NCI-H1417 treated with DMSO at 0.1 percent for 48 hours (cell line): ENCODE measurements at places on chromosomes 1 and 21.

GRCh38 chr1:226973371-226973897 is 33.3 kb downstream of the COQ8A start:
- no peak for DNase-seq

- no peak for DNase-seq
Measured at GRCh38 chr1:33842348-33842747, 21.5 kb upstream of the HMGB4 start.

GRCh38 chr1:150760013-150760412 is 5.6 kb downstream of the CTSS start:
- no peak for DNase-seq

- no peak for DNase-seq
Measured at GRCh38 chr1:52544665-52545525, 8.0 kb downstream of the TUT4 start.

GRCh38 chr1:230787471-230787870 is 40.3 kb downstream of the CAPN9 start:
- no peak for DNase-seq

GRCh38 chr1:220879076-220879508 is at the start of gene HLX:
HLX (plus strand) TSS chr1:220879443; CDS start chr1:220879858, 415 bp downstream.
- no peak for DNase-seq

DNA sequence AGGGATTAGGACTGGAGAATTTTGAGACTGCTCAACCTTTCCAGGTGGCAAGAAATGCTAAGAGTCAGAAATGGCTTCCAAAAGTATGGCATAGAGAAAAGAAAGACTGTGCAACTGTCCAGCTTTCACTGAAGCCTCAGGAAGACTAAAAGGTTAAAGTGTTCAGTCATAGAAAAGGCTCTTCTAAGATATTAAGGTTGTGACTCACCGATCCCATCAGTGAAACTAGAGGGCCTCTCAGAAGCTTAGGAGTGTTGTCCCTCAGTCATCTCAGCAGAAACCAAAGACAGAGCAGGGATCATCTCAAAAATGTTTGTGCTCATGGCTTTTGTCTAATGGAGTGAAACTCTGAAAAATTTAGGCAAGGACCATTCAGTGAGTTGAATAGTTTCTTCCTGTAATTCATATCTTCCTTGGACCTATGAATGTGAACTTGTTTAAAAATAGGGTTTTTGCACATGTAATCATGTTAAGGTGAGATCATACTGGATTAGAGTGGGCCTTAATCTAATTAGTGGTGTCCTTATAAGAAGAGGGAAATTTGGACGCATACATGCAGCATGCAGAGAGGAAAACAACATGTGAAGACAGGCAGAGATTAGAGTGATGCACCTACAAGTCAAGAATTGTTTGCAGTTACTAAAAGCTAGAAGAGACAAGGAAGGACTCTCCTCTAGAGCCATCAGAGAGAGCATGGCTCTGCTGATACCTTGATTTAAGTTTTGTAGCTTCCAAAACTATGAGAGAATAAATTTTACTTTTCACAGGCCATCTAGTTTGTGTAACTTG is 71.3 kb downstream of the RPE65 start:
- DNase-seq = no peak

GRCh38 chr1:204211046-204211445 is 2.7 kb downstream of the GOLT1A start:
- DNase-seq = no peak

GRCh38 chr21:34946385-34946840 is 102.7 kb downstream of the RUNX1 start:
- no peak for DNase-seq

DNA sequence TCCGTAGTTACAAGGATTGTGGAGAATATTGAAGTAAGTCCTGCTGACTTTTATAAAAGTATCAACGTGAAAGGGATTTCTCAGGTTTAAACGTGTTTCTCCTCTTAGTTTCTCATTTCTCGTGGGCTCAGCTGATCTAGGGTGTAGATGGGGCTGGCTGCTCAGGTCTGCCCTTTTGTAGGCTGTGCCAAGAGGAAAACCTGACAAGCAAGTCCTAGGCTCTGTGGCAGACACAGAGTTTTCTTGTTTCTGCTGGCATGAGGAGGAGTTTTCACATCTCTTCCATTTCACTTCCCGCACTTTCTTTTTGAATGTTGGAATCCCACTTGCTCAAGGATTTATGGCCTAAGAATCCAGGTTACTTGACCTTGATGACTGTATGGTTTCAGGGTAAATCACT is 14.8 kb downstream of the VPS13D start:
- DNase-seq = no peak

GRCh38 chr1:32239337-32239736 is 7.7 kb upstream of the FAM167B start:
- no peak for DNase-seq

- no peak for DNase-seq
Measured at GRCh38 chr1:21681426-21681825, 12.3 kb upstream of the RAP1GAP start.

- DNase-seq = no peak
Measured at GRCh38 chr1:172726740-172727139, 67.8 kb downstream of the FASLG start.

- no peak for DNase-seq
Measured at GRCh38 chr1:37867784-37868183, 8.4 kb upstream of the MTF1 start.

GRCh38 chr1:42947965-42948732 is 10.5 kb downstream of the SLC2A1 start:
- no peak for DNase-seq

- DNase-seq = peak; percentile 80
Measured at GRCh38 chr1:119675349-119676345, 27.6 kb upstream of the ZNF697 start.

DNA sequence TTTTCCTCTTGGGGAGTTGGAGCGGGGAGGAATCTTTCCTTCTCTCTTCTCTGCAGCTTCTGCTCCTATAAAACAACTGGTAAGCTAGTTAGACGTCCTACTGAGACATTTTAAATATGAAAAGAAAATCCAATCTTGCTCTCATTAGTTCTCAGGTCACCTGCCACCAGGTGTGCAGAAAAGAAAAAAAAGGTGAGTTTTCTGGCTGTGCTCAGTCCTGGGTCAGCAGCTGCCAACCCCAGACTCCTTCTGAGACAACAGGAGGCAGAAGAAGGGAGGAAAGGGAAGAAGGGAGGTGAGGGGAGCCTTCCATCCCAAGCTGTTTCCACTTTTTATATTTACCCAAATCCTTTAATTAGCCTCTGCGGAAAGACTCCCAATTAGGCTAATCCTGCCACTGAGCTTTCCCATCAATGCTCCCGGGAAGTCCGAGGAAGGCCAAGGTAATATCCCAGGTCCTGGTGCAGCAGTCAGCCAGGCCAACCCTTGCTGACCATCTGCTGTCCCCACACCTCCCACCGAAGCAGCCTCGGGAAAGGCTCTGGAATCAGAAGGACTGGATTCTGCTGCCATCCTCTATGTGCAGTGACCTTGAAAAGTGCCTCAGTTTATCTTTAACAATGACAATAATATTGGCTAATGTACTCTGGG is 33.4 kb downstream of the GLIS1 start:
- no peak for DNase-seq

GRCh38 chr1:222167111-222167510 is 380.8 kb downstream of the HHIPL2 start:
- no peak for DNase-seq

GRCh38 chr1:12383001-12383400 is 153.2 kb downstream of the VPS13D start:
- no peak for DNase-seq
